ENCODE measurements at places on chromosomes 1 and 21.

DNA sequence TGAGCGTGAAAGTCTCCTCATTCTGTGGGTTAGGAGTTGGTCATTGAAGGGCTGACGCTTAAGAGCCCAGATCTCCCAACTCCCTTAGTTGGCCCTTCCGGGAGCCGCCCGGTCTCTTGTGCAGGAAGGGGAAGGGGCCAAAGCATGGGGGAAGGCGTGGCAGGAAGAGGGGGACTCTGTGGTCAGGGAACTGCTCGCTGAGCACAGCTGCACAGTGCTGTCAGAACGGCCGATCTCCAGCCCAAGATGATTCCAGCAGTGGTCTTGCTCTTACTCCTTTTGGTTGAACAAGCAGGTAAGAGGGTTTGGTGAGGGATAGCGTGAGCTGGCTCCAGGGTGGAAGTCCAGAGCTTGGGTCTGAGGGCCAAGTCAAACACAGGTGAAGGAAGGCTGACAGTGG is at the start of gene FCER1G:
TSS of gene FCER1G (plus strand) at position 220 of the 400 bp plus-strand sequence. CDS start at position 247, 27 bp downstream.
- no peak for DNase-seq

- DNase-seq, result peak; percentile 59
These were observed 19.3 kb downstream of the AHCYL1 start for GRCh38 chr1:110003747-110004428.

DNA sequence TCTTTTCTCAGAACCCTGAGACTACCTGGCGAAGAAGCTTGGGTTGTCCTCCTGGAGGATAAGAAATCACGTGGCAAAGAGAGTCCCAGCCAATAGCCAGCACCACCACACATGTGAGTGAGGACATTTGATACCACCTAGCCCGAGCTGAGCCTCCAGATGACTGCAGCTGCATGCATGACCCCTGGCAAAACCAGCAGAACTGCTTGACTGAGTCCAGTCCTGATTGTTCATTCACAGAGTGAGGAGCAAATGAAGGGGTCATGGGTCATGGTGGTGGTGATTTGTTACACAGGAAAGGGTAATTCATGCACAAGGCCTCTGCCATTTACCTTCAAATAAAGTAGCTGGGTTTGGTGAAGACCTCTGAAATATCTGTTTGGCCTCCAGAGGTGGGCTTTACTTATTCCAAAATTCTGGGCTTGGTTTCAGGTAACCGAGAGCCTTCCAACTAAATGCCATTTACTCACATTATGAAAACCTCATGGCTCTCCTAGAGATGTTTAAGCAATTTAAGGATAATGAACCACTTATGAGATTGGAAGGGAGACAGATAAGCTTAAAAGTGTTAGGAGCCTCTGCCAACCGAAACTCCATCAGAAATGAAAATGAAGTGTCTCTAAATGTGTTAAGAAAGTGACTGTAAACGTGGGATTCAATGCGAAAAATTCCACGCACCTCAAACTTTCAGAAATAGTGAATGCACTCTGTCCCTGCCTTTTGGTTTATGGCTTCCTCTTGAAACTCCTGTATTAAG is 163.3 kb downstream of the SLC35F3 start:
- no peak for DNase-seq

DNA sequence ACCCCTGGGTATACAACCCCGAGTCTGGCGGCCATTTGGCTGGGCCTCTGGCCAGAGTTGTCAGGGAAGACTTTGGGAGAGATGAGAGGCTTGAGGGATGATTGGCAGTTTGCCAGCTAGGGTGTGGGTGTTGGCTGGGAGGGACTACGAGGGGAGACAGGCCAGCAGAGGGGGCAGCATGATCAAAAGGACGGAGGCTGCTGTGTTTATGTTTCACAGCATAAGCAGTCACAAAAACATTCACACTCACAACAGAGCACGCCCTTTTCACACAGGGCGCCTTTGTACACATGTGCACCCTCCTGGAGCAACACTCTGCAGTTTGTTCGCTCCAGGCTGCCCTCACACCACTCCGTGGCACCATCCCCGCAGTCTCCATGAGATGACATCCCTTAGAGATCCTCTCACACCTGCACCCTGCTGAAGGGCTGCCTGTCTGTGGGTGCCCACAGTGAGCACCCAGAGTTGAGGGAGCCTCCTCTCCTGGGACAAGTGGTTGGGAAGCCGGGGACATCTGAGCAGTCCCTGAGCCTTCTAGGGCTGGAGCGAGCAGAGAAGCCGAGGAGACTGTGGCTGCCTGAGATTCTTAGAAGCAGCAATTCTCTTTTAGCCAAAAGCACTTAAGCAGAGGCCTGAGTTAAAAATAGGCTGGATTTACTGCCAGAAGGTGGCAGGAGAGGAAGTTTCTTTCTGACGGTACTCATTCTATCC is 15.4 kb downstream of the EFNA3 start:
- peak; percentile 59 for DNase-seq

DNA sequence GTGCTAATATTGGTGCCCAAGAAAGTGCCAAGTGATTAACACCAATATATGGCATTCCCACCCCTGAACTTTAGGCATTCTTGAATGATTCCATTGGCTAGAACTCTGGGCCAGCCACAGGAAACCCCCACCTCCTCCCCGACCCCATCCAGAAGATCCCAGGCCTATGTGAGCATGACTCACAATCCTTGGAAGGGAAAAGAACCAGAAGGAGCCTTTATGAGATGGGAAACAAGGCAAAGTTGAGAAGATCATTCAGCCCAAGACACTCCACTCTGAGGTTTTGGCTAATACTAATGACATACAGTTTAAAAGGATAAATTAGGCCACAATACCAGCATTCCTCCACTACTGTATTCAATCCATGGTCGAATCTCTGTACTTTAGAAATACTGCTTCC is 21.8 kb downstream of the ELK4 start:
- no peak for DNase-seq

- DNase-seq, result no peak
These were observed 318.5 kb upstream of the RUNX1 start for GRCh38 chr21:35367553-35367952.

DNA sequence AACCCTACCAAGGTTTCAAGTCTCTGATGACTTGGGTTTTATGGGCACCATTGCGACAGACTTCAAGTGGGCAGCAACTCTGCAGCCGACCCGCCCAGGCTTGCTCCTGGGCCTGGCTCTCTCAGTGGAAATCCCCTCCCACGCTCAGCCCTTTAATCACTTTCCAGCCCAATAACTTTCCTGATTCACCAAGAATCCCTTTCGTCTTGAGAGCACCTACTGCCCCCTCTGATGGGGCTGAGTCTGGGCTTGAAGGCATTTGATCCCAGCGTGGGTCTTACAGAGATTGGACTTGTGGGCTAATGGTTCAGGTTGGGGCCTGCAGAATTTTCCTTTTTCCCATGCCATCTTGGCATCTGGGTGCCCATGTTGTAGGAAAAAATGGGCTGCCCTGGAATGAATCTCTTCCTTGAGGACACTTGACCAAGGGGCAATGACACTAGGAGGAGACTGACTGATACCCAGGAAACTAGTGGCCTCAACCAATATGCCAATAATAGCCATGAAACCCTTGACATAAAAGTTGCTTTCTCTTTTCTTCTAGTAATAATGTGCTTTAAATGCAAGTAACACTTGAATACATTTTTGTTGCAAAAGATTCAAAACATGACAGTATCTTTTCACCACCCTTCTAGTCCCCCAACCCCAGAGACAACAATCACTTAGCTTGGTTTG is 7.8 kb upstream of the PHLDA3 start:
- no peak for DNase-seq

DNA sequence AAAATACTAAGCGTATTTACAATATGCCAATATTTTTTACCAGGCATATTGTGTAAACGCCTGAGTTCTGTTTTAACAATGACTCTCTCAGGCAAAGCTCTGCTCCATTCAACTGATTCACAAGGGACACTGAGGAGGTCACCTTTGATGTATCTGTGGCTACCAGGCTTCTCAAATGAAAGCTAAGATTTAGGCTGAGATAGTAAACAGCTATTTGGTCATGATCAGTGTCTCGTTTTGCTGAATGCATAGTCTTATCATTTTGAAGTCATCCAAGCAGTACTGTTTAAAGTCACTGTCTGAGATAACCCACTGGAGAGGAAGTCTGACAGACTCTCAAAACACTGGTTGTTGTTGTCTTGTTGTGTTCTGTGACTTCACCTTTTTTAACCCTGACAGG is 13.7 kb upstream of the PLPPR5 start:
- no peak for DNase-seq

DNA sequence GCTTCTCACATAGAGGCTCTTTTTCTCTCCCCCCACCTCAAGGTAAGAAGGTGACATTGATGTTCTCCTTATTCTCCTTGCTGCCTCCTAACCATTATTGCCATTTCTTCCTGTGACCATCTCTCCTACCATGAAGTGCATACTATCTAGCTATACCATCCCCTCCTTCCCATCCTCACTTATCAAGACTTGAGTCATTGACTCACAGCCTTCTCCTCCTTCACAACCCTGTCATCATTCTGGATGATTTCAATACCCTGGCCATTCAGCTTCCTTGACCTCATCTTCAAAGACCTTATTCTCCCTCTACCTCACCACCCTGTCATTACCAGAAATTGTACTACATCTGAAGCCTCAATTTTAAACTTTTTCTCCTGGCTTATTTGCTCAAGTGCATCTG is 10.9 kb upstream of the HIPK1 start:
- no peak for DNase-seq

DNA sequence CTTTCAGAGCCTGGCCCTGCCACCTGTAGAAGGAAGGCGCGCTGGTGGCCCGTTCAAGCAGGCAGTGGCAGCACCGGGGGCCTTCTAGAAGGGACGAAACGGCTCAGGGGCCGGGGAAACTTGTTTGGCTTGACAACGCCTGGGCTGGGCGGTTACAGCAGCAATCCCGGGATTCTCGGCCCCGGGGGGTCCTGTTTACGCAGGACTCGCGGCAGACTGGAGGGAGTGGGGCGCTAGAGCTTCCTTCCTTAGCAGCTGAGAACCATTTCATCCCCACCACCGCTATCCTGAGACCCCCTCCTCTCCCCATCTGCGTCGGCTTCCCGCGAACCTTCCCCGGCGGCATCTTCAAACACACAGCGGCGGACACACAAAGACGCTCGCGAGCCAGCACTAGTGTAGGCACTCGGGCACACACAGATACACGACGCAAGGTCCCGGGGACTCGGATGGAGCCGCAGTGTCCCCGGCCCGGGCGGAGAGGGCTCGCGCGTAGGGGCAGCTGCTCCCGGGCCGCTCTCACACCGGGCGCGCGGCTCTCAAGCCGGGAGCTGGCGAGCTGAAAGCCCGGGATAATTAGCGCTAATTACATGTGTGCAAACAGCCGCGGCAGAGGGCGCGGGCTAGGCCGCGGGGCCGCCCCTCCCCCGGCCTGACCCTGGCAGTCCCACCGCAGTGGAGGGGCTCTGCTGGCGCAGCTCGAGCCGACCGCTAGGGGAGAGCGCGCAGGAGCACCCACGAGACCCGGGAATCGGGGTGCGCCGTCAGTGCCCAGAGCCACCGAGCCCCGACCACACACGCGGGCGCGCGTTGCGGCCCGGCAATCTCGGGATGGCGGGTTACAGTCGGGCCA is 271.4 kb downstream of the FOXD2 start:
- no peak for DNase-seq

- DNase-seq, result peak; percentile 79
These were observed at the start of gene VASH2 for GRCh38 chr1:212950243-212951125. TSS of gene VASH2 (plus strand) at chr1:212950541. CDS start at chr1:212951543, 1,002 bp downstream.

GRCh38 chr1:38730511-38731397 is 128.8 kb downstream of the RRAGC start:
- DNase-seq, result no peak

GRCh38 chr1:47477595-47478080 is 39.8 kb downstream of the FOXD2 start:
- DNase-seq, result no peak

- DNase-seq, result no peak
These were observed 72.6 kb downstream of the RASAL2 start for GRCh38 chr1:178166429-178167024.
